ENCODE measurements at places on chromosomes 3 and 15. TPM values are rescaled to one million over a fixed set of nuclear protein-coding genes. Genes with fewer than 3 reads are reported as not detected.
A peak's percentile ranks its signal among the peaks of the same experiment; 100 is the strongest.

PLXND1 gene
- total RNA-seq = 152 TPM

ZNF80 gene
- 0.28 TPM for total RNA-seq

SLC51B gene
- total RNA-seq = 2.9 TPM

SLC6A1 gene
- total RNA-seq = 2.1 TPM

DNA sequence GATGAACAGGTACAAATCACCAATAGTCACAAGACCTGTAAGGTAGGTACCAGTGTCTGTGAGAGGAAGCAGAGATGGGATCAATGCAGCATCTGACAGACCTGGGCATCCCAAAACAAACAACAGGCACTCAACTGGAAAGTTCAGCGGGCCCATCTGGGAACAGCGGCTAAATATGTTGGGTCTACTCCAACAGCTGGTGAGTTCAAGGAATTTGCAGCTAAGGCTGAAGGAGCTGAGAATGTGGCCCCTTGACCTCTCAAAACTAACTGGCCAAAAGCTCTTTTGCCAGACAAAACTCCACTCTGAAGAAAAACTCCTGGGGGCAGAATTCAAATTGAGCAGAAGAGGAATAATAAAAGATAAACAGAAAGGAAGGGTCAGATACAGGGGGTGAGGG, 24.4 kb downstream of the AVEN start:
- peak; percentile 50 for DNase-seq

DNA sequence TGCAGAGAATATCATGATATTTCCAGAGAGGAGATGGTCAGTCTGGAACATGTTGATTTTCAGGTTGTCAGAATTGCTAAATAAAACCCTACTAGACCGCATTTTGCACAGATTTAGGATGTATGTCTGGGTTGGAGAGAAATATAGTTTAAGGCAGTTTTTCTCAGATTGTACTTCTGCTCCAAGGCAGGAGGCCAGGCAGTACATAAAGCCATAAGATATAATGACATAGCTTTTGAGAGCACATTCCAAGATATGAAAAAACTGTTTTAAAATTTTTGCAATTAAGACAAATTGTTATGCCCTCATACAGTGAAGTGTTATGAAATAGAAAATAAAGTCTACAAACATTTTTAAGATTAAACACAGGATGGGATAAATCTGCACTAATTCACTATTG, 301.8 kb upstream of the CBLB start:
- no peak for DNase-seq

DNA sequence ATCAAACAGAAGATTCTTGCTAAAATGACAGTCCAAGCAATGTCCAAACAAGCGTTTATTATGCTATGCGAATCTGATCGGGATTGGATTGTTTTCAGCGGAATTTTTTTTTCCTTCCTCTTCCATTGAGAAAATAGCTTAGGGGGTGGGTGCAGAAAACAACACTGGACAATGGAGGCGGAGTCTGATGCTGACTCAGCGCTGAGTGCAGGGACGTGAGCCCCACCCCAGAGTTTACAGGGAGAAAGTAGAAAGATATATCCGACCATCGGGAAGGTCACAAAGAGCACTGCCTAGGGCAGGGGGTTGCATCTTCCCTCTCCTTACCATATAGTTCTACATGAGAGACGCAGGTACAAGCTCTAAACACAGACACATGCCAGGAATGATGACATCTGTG, 117.0 kb downstream of the FOXP1 start:
- no peak for DNase-seq

DNA sequence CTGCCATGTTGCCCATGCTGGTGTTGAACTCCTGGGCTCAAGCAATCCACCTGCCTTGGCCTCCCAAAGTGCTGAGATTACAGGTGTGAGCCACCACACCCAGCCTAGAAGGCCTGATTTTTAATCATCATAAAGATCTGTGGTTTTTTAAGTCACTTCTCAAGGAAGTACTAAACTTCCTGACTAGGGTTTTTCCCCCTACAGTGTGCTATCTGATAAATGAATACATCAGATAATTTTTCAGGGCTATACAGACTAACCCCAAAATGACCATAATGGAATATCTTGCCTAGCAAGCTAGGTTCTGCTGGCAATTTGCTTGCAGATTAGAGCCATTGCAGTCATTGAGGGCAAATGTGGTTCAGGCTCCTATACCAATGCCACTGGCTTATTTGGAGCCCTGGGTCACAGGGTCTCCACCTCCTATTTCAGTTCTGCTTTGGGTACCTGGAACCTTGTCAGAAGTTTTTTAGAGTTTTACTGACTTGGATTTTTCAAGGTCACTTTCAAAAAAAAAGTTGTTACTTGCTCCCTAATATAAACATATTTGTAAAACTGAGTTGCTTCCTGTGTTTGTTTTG, 80.8 kb downstream of the SLC49A4 start:
- no peak for DNase-seq

- no peak for DNase-seq
Observed at GRCh38 chr3:144185276-144185675, 213.7 kb downstream of the DIPK2A start.
